Anterior cingulate cortex (tissue), 58 donors: ENCODE measurements at places on chromosomes 16 and 17.

DNA sequence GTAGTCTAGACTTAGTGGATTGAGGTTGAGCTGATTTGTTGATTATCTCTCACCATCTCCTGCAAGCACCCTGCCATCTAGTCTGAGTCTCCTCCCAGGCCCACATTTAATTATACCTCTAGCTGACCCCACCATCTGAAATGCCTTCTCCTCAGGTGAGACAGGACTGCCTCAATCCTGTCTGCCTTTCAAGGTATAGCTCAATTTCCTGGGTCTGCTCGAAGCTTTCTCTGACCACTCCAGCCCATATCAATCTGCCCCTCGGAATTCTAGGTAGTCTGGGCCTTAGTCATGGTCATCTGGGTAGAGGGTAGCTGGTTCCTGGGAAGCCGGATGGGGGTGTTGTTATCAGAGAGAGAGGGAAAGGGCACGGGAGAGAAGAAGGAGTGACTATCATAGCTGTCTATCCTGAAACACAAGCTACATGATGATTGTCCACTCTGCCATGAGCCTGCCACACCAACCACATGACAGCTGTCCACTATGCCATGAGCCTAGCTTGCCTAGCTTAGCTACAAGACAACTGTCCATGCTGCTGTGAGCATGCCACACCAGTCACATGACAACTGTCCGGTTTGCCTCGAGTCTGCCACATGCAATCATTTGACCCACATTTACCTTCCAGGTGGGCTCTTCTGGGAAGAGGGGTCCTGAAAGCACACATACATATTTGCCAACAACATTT is 34.4 kb downstream of the LYRM9 start:
- no peak for DNase-seq

GRCh38 chr16:5231246-5231759 is 133.7 kb upstream of the EEF2KMT start:
- DNase-seq: no peak

DNA sequence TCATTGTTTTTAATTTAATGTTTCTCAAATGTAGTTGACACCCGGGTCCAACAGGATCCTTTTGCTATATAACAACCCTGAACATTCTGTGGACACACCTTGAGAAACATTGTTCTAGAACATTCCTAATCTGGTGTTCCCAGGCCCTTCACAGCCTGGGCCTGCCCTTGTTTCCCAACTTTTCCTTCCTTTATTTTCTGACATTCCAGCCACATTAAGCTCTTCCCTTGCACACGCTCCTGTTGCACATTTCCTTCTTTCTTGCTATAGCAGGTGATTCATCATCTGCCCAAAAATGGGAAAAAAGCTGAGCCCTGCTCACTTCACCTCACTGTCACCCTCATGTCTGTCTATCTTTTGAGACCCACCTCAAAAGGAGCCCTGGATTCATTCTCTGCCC is 67.9 kb upstream of the MARCHF10 start:
- no peak for DNase-seq

DNA sequence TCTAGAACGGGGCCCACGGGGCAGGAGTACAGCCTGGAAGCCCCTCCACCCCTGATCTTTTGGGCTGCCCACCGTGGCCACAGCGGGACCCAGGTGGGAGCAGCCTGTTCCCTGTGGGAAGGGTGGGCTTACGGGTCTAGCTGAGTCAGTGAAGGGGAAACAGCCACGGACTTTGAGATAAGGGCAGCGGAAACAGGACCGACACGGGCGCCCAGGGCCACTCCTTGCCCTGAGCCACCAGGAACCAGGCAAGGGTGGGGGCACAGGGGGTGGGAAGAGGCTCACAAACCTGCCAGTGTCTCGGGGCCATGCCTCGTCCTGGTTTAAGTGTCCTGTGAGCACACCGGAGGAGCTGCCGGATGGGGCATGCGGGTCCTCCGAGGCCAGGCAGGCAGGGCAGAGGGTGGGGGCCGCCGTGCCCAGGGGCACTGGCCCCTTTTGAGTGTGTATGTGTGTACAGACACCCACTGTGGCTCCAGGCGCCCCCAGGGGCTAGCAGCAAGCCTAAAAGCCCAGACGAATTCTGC is 47.6 kb upstream of the PVALEF start:
- no peak for DNase-seq

GRCh38 chr16:89406277-89406888 is 84.0 kb downstream of the ANKRD11 start:
- DNase-seq: no peak

GRCh38 chr17:18156171-18156975 is 27.3 kb upstream of the ALKBH5 start:
- DNase-seq: no peak

DNA sequence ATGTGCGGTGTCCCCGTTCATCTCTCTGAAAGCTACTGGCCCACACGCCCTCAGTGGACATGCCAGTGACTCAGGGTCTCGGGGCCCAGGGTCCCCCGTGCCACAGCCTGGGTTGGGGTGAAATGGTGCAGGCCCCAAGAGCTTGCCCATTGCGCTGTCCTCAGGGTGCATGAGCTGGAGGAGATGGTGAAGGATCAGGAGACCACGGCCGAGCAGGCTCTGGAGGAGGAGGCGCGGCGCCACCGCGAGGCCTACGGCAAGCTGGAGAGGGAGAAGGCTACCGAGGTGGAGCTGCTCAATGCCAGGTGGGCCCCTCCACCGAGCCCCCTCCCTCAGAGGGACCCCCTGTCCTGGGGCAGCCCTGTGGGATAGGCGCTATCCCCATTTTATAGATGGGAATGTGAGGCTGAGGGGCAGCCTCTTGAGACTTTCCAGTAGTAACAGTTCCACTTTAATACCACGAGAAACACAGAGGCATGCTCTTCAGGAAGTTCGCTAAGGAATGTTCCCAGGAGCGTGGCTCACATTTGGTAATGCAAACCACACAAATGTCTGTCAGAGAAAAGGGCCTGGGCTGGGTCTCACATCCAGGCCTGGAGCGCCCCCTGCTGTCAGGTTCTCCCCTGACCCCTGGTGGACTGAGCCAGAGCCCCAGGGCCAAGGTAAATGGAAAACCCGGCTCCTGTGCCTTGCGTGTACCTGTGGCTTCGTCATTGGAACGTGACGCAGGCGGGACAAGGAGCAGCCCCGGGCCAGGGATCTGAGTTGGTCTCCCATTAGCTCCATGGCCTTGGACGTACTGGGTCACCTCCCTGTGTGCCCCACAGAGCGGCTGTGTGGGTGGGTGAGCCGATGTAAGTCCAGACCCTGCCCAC is 133.7 kb downstream of the RAB11FIP4 start:
- peak; percentile 52 for DNase-seq

- no peak for DNase-seq
Measured at GRCh38 chr17:40547785-40548478, 17.3 kb downstream of the CCR7 start.

DNA sequence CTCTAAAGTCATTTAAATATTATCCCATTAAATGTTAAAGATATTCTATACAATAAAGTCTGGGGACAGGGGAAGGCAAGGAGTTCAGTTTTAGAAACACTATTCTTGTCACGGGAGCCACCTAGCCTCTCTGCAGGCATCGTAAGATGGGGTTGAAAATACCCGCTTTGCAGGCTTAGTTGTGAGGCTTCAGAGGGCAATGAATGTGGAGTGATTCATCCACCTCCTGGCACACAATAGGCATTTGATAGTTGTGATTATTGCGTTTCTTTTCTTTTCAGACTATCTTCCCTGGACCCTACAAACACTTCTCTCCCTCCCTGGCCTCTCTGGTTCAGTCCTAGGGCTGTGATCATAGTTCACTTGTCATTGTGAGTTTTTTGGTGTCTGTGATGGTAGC is 19.6 kb downstream of the GLP2R start:
- no peak for DNase-seq

DNA sequence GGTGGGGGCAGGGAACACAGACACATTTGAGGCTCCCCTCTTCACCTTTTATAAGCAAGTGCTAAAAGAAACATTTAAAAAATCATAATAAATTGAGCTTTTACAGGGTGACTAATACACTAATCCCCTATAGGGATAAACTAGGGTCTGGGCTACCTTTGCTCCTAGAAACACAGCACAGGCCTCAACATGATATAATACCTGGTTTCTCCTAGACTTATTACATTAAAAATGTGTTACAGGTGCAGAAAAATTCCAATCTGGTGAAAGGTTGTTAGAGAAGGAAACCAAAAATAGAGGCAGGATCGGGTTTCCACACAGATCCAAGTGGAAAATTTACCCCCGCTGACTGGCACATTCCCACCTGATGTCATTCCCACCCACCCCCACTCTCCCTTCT is 124.7 kb upstream of the NOG start:
- no peak for DNase-seq
